Nasal cavity respiratory epithelium epithelial cell of viscerocranial mucosa (primary cell): ENCODE measurements at places on chromosomes 16 and 17. TPM values are rescaled to one million over a fixed set of nuclear protein-coding genes. Genes with fewer than 3 reads are reported as not detected.

HOXB8 gene
- not detected in 2 replicates for total RNA-seq

CD300C gene
- not detected in 2 replicates for total RNA-seq

TSNAXIP1 gene
- total RNA-seq: 0.50 TPM in 1 of 2 replicates, not detected in the other

MARVELD3 gene
- total RNA-seq: 18.5 and 48.7 TPM in 2 replicates

KRT9 gene
- total RNA-seq: 0.21 and 0.34 TPM in 2 replicates

ZSCAN10 gene
- total RNA-seq: not detected in 2 replicates

KRT25 gene
- not detected in 2 replicates for total RNA-seq

SCN4A gene
- total RNA-seq: 0.07 and 0.68 TPM in 2 replicates

CDH13 gene
- 33.5 and 74.0 TPM in 2 replicates for total RNA-seq

CDK3 gene
- 0.68 and 1.8 TPM in 2 replicates for total RNA-seq

SRL gene
- under 0.01 TPM in 2 replicates for total RNA-seq

TPSD1 gene
- total RNA-seq: not detected in 2 replicates

CXCL16 gene
- total RNA-seq: 23.2 and 37.5 TPM in 2 replicates
